WTC11 (cell line): ENCODE measurements at places on chromosomes 11 and 22. TPM values are rescaled to one million over a fixed set of nuclear protein-coding genes. Genes with fewer than 3 reads are reported as not detected.

DNA sequence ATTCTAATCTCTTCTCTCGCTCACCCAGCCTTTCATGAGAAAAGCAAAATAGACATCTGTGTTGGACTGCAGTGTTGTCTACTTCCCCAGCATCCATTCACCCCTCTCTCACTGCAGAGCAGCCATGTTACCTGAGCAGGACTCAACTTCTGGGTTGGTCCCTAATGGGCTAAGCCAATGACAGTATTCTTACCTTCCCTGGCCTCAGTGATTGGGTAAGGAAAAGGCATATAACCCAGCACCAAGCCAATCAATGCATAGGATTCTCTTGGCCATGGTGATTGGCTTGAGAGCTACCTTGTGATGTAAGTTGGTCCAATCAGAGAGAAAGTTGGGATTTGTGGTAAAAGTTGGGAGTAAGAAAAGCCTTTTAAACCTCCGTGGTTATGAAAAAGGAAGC lies 99.8 kb upstream of the NECTIN1 start:
- H3K36me3 ChIP-seq: peaks cover 7% of the 10 kb centered on the region; the same call in 1 of the 2 replicates
- H3K4me3 ChIP-seq: no peak overlapping the region
- no peaks in the 10 kb centered on the region; the same call in 1 of the 2 replicates for H3K27me3 ChIP-seq
- peaks cover 39% of the 10 kb centered on the region for H3K4me1 ChIP-seq
- no peak for DNase-seq

GRCh38 chr11:66854231-66854661 lies 2.6 kb upstream of the LRFN4 start:
- H3K4me1 ChIP-seq: peaks cover 17% of the 10 kb centered on the region
- H3K36me3 ChIP-seq: no peaks in the 10 kb centered on the region
- H3K27me3 ChIP-seq: no peaks in the 10 kb centered on the region
- no peak overlapping the region for H3K4me3 ChIP-seq
- DNase-seq: no peak
- H3K27ac ChIP-seq: peak overlapping the region; percentile 65; the same call in 1 of the 2 replicates

- DNase-seq: no peak
- no peaks in the 10 kb centered on the region for H3K27me3 ChIP-seq
- H3K36me3 ChIP-seq: no peaks in the 10 kb centered on the region
- H3K27ac ChIP-seq: no peak overlapping the region
- H3K4me1 ChIP-seq: peaks cover 30% of the 10 kb centered on the region
- no peak overlapping the region for H3K4me3 ChIP-seq
Measured at GRCh38 chr11:61906522-61906909, 10.8 kb downstream of the RAB3IL1 start.

GRCh38 chr22:24982301-24983056 lies 30.0 kb downstream of the KIAA1671 start:
- no peaks in the 10 kb centered on the region for H3K27me3 ChIP-seq
- H3K4me1 ChIP-seq: peaks cover 38% of the 10 kb centered on the region
- no peaks in the 10 kb centered on the region; the same call in none of the 2 replicates for H3K36me3 ChIP-seq

DNA sequence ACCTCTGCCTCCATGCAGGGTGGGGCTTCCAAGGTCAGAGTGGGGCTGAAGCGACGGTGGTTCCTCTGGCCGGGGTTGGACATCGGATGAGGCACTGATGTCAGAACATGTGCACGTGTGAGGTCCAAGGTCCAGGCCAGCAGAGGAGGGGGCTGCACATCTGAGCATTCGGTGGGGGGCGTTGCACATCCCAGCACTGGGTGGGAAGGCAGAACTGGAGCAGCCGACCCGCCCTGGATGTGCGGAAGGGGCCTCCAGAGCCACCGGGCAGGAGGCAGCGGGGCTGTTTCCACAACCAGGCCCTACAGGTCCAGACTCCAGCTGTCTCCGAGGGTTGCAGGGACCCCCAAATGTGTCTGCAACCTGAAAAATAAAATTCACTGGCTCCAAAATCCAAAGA lies 271.0 kb downstream of the CTTN start:
- no peak overlapping the region for H3K4me3 ChIP-seq
- no peaks in the 10 kb centered on the region for H3K27me3 ChIP-seq
- peaks cover 38% of the 10 kb centered on the region for H3K4me1 ChIP-seq
- peak overlapping the region; percentile 74; the same call in 1 of the 2 replicates for H3K27ac ChIP-seq
- DNase-seq: no peak

DNA sequence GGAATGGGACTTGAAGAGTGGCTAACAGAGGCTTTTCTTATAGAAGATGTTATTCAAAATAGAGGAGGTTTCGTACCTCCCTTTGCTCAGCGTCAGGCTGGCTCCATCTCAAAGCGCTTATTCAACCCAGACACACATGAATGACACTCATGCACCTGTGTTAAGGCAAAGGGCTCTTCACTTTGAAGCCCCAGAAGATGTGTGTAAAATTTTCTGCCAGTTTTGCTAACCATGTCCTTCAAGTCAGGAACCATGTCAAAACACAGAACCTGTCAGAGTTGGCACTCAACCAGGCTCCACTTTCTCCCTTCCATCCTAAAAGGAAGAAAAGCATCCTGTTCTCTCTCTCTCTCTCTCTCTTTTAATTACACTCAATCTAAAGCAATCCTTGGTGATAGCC lies 352.8 kb upstream of the NARS2 start:
- peaks cover 9% of the 10 kb centered on the region for H3K36me3 ChIP-seq
- peaks cover 79% of the 10 kb centered on the region for H3K27me3 ChIP-seq
- no peak overlapping the region for H3K27ac ChIP-seq
- H3K4me3 ChIP-seq: no peak overlapping the region
- no peak for DNase-seq
- H3K4me1 ChIP-seq: peaks cover 53% of the 10 kb centered on the region

- H3K27me3 ChIP-seq: peaks cover 11% of the 10 kb centered on the region
- H3K4me3 ChIP-seq: no peak overlapping the region
- peaks cover 4% of the 10 kb centered on the region for H3K36me3 ChIP-seq
- peaks cover 5% of the 10 kb centered on the region for H3K4me1 ChIP-seq
Measured at GRCh38 chr22:49734390-49734789, 93.3 kb downstream of the BRD1 start.

DNA sequence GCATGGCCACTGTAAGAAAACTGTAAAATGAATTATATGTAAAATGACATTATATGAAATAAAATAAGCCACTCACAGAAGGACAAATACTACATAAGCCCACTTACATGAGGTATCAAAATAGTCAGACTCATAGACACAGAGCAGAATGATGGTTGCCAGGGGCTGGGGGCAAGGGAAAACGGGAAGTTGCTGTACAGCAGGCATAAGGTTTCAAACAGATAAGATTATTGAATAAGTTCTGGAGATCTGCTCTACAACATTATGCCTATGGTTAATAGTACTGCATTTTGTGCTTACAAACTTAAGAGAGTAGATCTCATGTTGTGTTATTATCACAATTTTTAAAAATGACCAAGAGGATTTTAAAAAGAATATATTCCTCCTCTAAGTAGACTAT lies 32.7 kb upstream of the HEPHL1 start:
- H3K27me3 ChIP-seq: peaks cover 10% of the 10 kb centered on the region; the same call in 1 of the 2 replicates
- DNase-seq: no peak
- no peak overlapping the region for H3K4me3 ChIP-seq

GRCh38 chr11:92253945-92254344 lies 29.3 kb downstream of the FAT3 start:
- peak overlapping the region; percentile 79 for H3K27ac ChIP-seq
- H3K36me3 ChIP-seq: no peaks in the 10 kb centered on the region
- no peaks in the 10 kb centered on the region for H3K27me3 ChIP-seq
- H3K4me3 ChIP-seq: no peak overlapping the region
- H3K4me1 ChIP-seq: peaks cover 45% of the 10 kb centered on the region
- no peak for DNase-seq

DNA sequence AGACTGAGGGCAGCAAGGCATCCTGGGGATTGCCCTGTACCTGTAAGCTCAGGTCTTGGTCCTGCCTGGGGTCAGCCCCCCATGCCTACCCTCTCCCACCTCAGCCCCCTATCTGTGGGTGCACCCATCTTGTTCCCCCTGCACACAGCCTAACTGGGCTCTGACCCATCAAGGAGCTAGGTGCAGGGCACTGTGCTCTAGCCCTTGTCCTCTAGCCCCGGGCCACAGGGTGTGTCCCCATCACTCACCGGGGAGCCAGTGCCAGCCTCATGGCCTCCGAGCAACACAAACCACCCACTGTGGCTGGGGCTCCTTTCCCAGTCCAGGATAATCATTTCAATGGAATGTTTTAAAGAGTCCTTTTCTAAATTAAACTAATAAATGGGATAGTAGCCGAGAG lies 293.9 kb upstream of the PLET1 start:
- peaks cover 12% of the 10 kb centered on the region for H3K4me1 ChIP-seq
- H3K27ac ChIP-seq: no peak overlapping the region
- no peaks in the 10 kb centered on the region; the same call in 1 of the 2 replicates for H3K27me3 ChIP-seq
- no peak overlapping the region for H3K4me3 ChIP-seq
- no peaks in the 10 kb centered on the region for H3K36me3 ChIP-seq

GGTLC3 gene
- not detected in 3 replicates for total RNA-seq

OR4A16 gene
- not detected in 3 replicates for total RNA-seq

MS4A6A gene
- total RNA-seq: 0.16 to 0.39 TPM in 2 of 3 replicates, not detected in the other
